Activated CD8-positive, alpha-beta T cell treated with anti-CD3 and anti-CD28 coated beads, Interleukin-2, amount 10 ng/mL, durations not matched to agents 7 days and 5 days (primary cell): ENCODE measurements at places on chromosomes 12 and 14. TPM values are rescaled to one million over a fixed set of nuclear protein-coding genes. Genes with fewer than 3 reads are reported as not detected.

DNA sequence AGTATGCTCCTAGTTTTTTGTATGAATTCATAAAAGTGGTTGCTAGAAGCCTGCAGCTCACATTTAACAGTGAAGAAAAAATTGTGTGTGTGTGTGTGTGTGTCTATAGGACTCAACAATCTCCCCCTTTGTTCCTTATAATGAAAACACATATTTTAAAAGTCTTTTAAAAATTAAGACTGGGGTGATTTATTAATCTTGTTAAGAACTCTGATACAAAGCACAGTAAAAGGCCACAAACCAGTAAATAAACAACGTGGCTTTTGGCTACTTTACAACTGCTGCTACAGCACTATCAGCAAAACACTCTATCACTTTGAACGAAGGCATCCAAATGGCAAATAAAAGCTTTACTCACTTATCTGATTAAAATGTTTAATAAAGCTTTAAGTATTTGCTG is 594 bp upstream of the VCPKMT start:
- no peak for DNase-seq

Gene PRH2
- total RNA-seq = not detected

DNA sequence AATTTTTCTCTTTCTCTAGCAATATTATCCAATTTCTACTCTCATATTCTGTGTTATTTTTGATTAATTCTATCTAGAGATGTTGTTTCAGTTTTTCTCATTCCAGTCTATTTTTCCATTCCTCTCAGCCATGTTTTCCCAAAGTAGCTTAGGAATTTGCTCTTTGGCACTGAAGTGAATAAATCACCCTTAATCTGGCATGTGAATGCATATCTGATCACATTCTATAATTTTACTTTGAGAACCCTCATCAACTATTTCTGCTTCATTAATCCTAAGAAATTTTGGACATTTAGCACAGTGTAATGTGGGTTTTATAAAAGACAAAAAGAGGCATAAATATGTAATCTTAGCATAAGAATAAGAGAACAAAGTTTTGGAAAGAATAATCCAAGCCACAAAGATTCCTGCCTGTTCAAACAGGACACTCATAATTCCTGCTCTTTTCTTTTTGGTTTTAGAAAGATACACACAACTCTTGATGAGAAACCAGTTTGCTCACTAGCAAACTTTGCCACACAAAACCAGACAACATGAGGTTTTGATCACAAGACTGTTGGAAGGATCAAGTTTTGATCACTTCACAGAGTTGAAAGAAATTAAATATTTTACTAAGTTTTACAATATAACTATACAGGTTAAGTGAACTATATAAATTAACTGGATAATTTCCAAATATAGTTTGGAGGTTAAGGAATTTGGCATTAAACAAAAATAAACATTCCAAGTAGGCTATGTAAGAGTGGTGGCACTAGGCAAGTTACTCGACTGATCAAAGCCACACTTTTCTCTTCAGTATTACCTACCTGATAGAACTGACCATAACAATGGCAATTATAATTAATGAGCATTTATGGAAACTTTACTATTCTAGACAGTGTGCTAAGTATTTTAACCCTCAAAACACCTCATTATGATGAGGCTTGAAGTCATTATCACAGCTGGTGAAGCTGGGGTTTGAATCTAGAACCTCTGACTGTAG is 226.6 kb upstream of the TMTC1 start:
- no peak for DNase-seq

Gene CELA1
- not detected for total RNA-seq

DNA sequence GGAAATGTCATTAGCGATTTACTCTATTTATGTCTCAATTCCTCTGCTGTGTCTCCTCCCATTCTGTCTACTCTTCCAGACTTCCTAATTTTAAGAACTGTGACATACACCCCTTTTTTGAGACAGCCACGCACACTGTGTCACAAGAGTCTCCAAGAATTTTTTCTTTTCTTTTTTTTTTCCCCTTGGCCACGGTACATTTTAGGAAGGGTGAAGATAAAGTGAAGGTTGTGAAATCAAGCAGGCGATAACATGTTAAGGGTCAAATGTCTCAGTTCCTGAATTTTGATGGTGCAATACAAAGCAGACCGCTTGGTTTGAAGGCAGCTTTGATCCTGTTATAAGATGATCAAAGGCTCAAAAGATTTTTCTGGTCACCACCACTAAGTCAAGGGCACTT is 4.3 kb downstream of the OLR1 start:
- no peak for DNase-seq

GRCh38 chr12:47938594-47938993 is 24.8 kb upstream of the TMEM106C start:
- no peak for DNase-seq

DNA sequence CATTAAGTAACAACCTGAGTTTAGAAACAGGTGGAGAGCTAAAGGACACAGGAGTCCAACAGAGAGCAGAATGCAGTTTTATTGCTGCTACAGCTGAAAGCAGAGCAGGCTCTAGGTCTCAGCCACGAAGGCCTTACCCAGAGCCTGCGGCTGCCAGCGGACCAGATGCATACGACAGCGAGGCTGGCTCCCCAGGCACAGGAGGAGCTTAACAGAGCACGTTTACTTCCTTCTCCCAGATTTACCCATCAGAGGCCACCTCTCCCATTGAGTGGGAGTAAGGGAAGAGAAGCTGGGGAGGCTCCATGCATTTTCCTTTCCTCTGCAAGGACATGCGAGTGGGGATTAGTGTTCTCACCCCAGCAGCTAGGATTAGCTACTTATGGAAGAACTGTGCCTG is 22.6 kb downstream of the DYNC1H1 start:
- DNase-seq = no peak

GRCh38 chr12:32662665-32663064 is 16.4 kb upstream of the DNM1L start:
- no peak for DNase-seq

GRCh38 chr14:93029911-93030508 is 85.7 kb downstream of the ITPK1 start:
- DNase-seq = no peak

- no peak for DNase-seq
Observed at GRCh38 chr12:28936711-28937110, 212.4 kb upstream of the FAR2 start.

Gene CLEC1A
- not detected for total RNA-seq

DNA sequence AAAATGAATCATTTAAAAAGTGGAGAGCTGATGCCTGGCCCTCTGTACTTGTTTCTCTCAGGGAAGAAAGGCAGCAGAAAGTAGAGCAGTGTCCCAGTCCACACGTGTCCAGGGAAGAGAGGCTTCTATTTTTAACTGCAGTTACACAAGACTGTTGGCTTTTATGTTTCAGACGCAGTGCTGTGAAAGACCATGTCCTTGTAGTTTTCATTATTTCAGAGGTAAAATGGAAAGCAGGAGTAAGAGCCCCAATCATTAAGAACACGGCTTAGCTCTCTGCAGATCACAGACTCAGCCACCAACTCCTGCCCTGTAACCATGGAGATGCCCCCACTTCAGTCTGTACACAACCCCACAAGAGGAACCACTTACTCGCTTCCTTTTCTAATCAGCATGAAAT is 336.3 kb downstream of the DAD1 start:
- DNase-seq = no peak
